Activated T-cell treated with anti-CD3 and anti-CD28 coated beads, Interleukin-2, amount 50 U/mL, for 1 hour (primary cell): ENCODE measurements at places on chromosomes 13 and 19.

DNA sequence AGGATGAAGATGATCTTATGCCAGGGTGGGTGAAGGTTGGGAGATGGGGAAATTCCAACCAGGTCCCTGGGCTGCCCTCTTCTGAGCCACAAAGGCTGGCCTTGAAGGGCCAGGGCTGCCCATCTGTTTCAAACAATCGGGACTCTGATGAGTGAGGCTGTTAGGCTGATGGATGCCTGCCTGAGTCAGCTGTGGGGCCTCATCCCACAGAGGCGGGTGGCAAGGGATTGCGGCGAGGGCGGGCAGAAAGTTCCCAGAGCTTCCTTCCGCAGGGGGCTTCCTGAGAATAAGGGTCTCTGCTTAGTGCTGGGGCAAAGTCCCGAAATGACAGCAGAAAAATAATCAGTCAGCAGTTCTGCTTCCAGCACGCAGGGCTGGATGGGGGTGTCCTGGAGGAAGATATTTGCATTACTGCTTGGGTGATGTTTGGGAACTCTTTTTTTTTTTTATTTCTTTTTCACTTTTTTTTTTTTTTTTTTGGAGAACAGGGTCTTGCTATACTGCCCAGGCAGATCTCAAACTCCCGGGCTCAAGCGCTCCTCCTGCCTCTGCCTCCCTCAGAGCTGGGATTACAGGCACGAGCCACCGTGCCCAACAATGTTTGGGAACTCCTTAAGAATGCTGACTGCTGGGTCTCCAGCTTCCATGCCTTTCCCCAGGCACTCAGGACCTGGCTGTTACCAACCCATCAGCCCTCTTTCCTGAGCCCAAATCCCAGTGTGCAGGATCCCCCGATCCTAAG is 14.1 kb downstream of the SH3GL1 start:
- no peak for DNase-seq

DNA sequence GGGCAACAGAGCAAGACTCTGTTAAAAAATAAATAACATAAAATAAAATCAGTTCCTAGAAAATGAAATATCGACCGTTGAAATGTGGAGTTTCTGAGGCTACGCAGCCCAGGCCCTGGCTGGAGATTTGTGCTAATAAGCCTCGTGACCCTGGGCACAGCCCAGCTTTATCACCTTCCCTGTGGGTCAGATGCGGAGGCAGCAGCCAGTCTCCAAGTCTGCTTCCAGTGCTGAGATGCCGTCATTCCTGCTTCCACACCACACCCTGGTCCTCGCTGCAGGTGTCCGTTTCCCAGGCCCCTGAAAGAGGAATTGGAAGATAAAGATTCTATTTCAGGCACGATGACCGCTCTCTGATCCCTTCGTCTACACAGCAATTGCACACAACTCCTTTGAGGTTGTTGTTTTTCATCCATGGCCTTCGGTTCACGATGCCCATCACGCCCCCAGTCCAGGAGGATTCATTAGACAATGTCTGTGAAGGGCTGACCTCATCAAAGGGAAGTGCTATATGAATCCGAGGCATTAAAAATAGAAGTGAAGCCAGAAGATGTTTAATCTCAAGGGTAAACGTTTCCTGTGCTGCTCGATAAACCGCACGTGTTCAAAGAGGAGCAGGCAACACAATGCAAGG is 48.3 kb upstream of the ATP11A start:
- DNase-seq, result no peak

DNA sequence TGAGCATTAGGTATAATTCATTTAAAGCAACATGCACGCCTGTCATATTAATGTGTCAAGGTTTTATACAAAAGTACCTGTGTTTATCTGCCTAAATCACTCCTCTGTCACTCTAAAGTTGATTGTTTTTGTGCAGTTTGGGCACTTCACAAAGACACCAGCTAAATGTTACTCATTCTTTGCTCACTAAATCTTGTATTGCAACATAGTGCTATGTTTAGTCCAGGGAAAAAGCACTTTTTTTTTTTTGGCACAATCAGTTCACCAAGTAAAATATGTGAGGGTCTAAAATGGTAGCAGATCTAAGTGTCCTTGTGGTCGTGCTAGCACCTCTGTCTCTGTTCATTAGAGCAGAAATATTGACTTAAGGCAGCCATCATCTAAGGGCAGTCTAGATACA is 2526.7 kb upstream of the PCDH20 start:
- no peak for DNase-seq

- DNase-seq, result no peak
Measured at GRCh38 chr13:25762795-25763377, 288.9 kb downstream of the SHISA2 start.

GRCh38 chr13:45119469-45119990 is 780 bp upstream of the GTF2F2 start:
- peak; percentile 55 for DNase-seq
